ENCODE measurements at places on chromosomes 4 and X.

DNA sequence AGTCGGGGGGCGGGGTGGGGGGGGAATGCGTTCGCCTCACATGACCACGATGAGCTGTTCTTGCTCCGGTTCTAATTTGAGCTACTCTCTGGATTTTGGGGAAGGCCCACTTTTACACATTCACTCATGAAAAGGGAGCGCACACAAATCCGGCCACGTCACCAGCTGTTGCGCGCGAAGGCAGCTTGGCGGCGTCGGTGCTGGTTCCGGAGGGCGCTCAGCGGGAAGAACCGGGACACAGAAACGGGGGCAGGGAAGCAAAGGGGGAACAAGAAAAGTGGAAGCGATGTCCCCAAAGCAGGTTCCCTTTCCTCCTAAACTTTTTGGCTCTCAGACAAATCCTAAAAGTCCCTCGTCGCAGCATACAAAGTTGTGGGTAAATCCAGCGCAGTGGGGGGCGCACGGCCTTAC, 605 bp downstream of the ANXA5 start:
- DNase-seq = no peak

DNA sequence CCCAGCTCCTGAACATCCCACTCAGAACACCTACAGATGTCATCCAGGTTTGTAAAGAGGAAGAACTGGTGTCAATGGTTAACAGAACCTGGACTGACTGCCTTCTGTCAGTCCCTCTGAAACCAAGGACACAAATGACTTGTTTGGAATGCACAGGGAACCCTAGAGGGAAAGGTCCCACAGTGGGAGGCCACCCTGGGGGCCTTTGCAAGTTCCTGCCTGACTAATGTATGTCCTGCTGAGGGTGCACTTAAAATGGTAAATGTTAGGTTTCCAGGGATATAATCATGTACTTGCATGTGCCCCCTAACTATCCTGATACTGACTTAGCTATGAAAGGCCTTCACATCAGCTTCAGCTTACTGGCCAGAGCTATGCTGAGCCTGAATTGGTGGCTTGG, 15.0 kb upstream of the XAGE2 start:
- no peak for DNase-seq

DNA sequence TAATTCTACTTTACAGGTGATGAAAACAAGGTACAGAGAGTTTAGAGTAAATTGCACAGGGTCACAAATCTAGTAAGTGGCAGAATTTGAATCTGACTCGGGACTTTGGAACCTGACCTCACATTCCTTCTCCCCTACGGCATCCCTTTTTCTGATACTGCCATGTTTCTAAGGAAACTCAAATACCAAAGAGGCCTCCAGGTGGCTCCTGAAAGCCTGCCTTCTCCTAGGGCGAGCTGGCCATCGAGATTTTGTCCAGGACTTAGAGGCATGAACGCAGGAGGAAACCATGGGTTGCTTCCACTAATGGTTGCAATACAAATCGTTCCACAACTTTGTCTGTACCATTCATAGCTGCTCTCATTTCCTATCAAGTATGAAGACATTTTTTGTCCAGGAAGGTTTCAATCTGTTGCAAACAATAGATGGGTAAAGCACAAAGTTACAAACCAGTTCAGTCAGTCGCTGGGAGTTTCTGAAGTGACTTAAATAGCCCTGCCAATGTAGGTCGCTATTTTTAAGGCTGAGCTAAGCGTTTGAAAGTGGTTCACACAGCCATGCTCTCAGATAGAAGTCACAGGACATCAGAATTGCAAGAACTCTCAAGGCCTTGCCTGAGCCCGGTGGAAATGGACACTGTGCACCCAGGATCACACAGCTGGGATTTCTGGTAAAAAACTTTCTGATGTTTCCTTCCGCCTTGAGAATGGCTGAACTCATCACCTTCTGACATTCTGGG, 296.6 kb upstream of the PRPS2 start:
- DNase-seq = no peak

DNA sequence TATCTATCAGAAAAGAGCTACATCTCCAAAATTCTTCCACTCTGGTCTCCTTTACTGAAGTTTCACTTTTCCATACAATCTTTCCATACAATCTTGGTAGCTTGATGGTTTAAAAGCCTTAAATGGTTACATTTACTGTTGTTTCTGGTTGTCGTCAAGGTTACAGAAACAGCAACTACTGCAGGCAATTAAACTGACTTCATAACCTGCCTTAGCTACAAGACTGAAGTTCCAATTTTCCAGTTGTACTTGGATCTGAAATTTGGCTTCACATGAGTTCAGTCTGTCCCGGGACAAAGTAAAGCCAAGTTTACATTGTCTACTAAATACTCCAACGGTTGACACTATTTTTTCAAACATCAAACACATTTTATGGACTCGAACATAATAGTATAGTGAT, 326.4 kb downstream of the ANKRD50 start:
- DNase-seq = no peak

GRCh38 chrX:153379971-153380581, 21.1 kb downstream of the PNMA6E start:
- no peak for DNase-seq

DNA sequence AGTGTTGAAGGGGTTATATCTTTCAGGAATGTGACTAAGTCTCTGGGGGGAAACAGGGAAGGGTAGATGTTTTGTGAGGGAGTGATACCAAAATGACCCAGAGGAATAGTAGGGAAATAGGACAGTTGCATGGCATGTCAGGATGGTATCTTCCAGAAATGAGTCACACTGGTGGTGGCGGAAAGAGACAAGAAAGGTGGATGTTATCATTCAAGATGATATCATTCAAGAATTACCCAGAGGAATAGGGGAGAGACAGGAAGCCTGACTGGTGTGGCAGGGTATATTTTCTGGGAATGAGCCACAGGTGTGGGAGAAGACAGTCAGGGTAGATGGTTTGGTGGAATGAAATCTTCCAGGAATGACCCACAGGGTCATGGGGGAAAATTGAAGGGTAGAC, 61.1 kb downstream of the MAOA start:
- DNase-seq = no peak

- DNase-seq = no peak
These were observed 84.4 kb upstream of the FAT1 start for GRCh38 chr4:186807808-186808629.

GRCh38 chr4:93870876-93871458, 42.4 kb downstream of the ATOH1 start:
- no peak for DNase-seq

DNA sequence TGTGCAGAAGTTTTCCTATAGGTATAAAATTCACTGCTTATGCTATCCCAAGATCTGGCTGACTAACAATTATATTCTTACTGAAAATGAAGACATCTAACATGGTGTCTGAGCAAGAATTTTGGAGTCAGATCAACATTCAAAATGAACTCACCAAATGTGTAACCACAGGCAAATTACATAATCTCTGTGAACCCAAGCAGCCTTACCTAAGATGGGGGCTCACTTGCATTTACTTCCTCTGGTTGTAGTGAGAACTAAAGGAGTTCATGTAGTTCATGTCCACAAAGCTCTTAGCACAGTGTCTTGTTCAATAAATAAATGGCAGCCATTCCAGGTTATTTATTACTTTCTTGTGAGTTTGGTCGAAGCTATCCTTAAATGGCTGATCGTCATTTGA, 163.9 kb upstream of the LCORL start:
- no peak for DNase-seq

DNA sequence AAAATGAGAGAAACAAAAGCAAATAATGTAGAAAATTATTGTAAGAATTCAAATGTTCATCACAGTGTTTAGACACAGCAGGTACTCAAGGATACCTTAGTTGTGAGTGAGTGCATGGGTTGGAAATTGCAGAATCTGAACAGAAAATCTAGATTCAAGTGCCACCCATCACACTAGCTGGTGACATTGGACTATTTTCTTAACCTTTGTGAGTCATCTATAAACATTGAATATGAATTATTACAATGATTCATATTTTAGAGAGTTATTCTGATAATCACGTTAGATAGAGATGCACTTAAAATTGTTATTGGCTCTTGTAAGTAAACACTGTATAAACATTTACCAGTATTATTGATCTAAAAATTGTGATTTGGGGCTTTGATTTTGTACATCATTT, 1113.1 kb downstream of the STIM2 start:
- DNase-seq = no peak

DNA sequence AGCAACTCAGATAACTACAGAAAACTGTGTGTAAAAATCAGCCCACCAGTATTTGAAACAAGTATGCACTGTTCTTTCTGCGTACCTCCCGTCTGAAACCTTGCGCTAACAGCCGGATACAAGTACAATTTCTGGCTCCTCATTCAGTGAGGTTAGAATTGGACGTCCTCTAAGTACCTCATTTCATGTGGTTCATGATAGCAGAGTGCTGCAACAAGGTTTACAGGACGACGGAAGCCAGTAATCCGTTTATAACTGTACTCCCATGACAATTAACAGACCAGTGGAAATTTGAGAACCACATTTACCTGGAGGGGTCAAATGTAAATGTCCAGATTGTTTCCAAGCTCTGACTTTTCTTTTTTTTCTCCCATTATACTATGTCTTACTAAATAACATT, 52.9 kb upstream of the TENM3 start:
- no peak for DNase-seq

- DNase-seq = peak; percentile 6
These were observed 64.1 kb downstream of the RLIM start for GRCh38 chrX:74550295-74550802.

- no peak for DNase-seq
These were observed 140.2 kb upstream of the KLF3 start for GRCh38 chr4:38523524-38524448.

DNA sequence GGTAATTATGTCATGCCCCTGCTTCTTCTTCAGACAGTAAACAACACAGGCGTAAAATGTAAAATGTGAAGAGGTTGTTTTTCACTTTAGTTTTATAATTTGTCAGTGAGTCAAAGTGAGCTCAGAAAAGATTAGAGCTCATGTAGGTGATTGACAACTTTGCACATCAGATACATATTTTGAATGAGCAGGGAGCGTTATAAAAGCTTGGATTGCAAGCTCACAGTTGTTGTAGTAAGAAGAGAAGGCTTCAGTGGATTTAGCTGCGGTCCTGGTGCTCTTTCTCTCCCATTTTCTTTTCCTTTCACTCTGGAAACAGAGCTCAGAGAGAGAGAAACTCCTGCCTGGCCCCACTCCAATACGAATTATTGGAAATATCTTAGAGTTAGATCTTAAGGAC, 26.4 kb downstream of the MTMR1 start:
- DNase-seq = no peak

- no peak for DNase-seq
These were observed 6.6 kb downstream of the PF4V1 start for GRCh38 chr4:73859614-73860088.

- no peak for DNase-seq
These were observed 1.4 kb downstream of the C4orf36 start for GRCh38 chr4:86890790-86891189.

DNA sequence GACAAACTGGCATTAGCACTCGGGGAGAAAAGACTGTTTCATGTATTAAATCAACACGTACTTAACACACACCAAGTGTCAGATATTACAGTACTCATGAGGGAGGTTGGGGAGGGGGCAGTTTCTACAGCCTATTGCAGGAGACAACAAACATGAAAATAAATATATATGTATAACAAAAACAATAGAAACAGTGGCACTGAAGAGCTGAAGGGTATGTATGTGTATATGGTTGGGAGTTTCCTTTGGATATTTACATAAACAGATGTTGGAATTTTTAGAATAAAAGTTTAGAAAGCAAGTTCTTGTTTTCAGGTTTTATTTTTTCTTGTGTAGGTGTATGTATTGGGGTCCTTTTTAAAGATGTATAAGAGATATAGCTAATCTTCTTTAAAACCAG, 133.5 kb downstream of the ELOVL6 start:
- DNase-seq = no peak

- no peak for DNase-seq
These were observed 311.8 kb downstream of the PPP3CA start for GRCh38 chr4:101035487-101035886.

DNA sequence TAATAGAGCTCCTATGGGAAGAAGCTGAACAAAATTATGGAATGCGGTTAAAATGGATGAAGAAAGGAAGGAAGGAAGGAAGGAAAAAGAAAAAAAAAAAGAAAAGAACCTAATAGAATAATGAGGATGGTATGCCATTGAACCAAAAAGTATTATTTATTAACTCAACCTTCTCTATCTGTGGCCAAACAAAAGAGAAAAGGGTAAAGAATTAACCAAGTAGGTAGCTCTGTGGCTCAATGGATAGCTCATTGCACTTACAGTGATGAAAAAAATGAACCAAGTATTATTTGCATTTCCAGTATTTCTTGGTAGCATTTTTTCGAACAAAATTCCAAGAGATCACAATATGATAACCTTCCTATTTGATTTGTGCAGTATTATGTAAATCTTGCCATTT, 56.9 kb upstream of the SLC39A8 start:
- no peak for DNase-seq

- DNase-seq = no peak
These were observed 213.1 kb upstream of the PSAPL1 start for GRCh38 chr4:7647600-7648543.
